Neuronal stem cell (in vitro differentiated cells): ENCODE measurements at places on chromosomes 3 and 15.

- no peaks in the 10 kb centered on the region for H3K27me3 ChIP-seq
- DNase-seq: no peak
- H3K27ac ChIP-seq: no peak overlapping the region
- no peaks in the 10 kb centered on the region for H3K36me3 ChIP-seq
- H3K4me1 ChIP-seq: peaks cover 3% of the 10 kb centered on the region
Observed at GRCh38 chr3:34948517-34948916, 690.8 kb upstream of the ARPP21 start.

GRCh38 chr3:65593780-65594752 lies 444.7 kb downstream of the MAGI1 start:
- H3K36me3 ChIP-seq: no peaks in the 10 kb centered on the region
- no peak overlapping the region for H3K27ac ChIP-seq
- H3K4me3 ChIP-seq: peak overlapping the region; percentile 57
- no peak for DNase-seq
- H3K27me3 ChIP-seq: no peaks in the 10 kb centered on the region

DNA sequence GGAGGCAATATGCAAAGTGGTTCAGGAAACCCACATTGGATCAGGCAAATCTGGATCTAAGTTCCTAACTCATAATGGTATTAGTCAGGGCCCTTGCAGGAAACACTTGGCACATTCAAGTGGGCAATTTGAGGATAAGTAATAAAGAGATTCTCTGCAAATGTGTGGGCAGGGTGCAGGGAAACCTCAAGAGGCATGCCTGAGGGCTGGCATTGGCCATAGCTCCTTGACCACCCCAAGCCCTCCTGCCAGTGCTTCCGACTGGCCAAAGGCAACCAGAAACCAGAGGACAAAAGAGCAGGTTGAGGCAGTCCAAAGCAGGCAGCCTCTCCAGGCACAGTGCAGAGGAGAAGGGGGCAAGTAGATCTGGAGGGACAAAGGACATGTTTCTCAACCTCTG lies 130.8 kb upstream of the SNTN start:
- DNase-seq: no peak
- H3K27ac ChIP-seq: no peak overlapping the region
- peaks cover 3% of the 10 kb centered on the region for H3K4me1 ChIP-seq
- no peaks in the 10 kb centered on the region for H3K27me3 ChIP-seq

GRCh38 chr3:20326541-20326940 lies 140.5 kb upstream of the SGO1 start:
- no peak overlapping the region for H3K27ac ChIP-seq
- H3K4me3 ChIP-seq: no peak overlapping the region
- no peaks in the 10 kb centered on the region for H3K27me3 ChIP-seq
- H3K36me3 ChIP-seq: no peaks in the 10 kb centered on the region
- no peak for DNase-seq

GRCh38 chr15:90818251-90819210 lies 49.9 kb upstream of the FURIN start:
- no peak overlapping the region for H3K4me3 ChIP-seq
- DNase-seq: no peak
- H3K27me3 ChIP-seq: no peaks in the 10 kb centered on the region
- H3K4me1 ChIP-seq: no peaks in the 10 kb centered on the region
- no peak overlapping the region for H3K27ac ChIP-seq
- peaks cover 13% of the 10 kb centered on the region for H3K36me3 ChIP-seq

DNA sequence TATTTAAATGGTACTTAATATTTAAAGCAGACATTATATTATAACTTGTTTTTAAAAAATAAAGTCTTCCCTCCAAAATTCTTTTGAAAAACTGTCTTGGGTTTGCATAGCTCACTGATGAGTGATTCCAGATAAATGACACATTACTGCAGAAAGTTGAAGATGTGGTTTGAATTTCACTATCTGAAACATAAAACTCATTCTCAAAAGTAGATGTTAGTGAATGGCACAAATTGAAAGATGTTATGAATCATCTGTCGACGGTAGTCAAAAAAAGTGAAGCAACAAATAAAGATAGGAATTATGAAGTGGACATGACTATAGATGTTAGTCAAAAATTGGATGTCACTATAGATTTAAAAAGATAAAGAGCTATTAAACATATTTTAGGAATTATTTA lies 280.5 kb downstream of the GAP43 start:
- no peaks in the 10 kb centered on the region for H3K27me3 ChIP-seq
- no peaks in the 10 kb centered on the region for H3K36me3 ChIP-seq
- no peak overlapping the region for H3K27ac ChIP-seq
- DNase-seq: no peak

GRCh38 chr3:127799476-127800222 lies 22.7 kb downstream of the MGLL start:
- H3K4me1 ChIP-seq: no peaks in the 10 kb centered on the region
- no peak overlapping the region for H3K4me3 ChIP-seq
- peaks cover 12% of the 10 kb centered on the region for H3K27me3 ChIP-seq
- H3K27ac ChIP-seq: no peak overlapping the region
- no peak for DNase-seq

DNA sequence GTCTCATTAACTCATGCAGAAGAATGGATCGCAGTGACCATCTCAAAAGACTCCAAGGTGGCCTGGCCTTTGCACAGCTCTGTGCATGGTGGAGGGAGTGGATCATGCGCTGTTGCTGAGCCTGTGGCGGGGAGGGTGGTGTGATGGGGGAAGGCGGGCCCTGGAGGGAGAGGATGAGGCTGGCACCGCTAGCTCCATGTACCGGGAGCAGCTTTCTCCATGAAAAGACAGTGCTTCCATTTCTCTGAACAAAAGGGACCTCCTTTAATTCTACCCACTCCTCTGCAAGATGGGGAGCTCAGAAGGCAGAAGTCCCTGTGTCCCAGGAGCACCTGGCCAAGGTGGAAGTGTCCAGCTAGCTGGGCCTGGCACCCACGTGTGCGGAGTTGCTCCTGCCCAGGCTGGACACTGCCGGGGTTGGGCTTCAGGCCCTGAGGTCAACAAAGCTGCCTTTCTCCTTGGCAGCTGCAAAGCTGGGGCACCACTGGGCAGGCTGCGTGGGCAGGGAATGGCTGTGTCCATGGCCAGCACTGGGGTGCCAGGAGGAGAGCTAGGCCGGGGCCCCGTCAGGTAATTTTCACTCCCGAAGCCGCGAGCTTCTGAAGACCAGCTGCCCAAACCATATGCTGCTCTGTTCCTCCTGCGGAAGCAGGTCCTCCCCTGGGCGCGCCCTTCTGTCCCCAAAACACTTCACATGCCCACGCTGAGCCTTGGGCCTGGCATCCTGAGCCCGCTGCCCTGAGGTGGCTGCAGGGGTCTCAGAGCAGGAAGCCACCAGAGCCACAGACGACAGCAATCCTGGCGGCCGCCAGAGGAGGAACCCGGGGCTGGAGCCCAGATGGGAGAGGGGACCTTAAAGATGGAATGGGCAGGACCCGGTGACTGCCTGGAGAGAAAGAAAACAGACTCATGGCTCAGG lies 6.4 kb downstream of the MAP6D1 start:
- no peak overlapping the region for H3K4me3 ChIP-seq
- H3K27ac ChIP-seq: no peak overlapping the region
- no peaks in the 10 kb centered on the region for H3K27me3 ChIP-seq
- peaks cover 5% of the 10 kb centered on the region for H3K4me1 ChIP-seq
- no peaks in the 10 kb centered on the region for H3K36me3 ChIP-seq

DNA sequence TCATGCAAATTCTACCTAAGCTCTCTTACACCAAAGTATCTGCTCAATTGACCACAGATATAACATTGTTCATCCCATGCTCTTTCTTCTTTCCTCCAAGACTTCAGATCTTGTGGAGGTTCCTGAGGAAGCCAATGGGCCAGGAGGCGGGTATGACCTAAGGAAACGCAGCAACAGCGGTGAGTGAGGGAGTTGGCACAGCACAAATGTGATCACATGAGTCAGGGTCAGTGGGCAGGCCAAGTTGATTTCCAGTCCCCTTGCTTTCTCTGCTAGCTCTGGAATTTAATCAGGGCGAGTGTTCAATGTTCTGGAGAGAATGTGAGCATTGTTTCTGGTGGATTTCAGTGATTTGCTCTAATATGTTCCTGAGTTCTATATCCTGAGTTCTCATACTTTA lies 112.7 kb downstream of the STAC start:
- H3K4me3 ChIP-seq: no peak overlapping the region
- no peak for DNase-seq
- H3K27me3 ChIP-seq: no peaks in the 10 kb centered on the region

- DNase-seq: no peak
- no peaks in the 10 kb centered on the region for H3K4me1 ChIP-seq
- H3K4me3 ChIP-seq: no peak overlapping the region
- H3K27ac ChIP-seq: no peak overlapping the region
Observed at GRCh38 chr3:107271787-107272387, 105.4 kb upstream of the CCDC54 start.

DNA sequence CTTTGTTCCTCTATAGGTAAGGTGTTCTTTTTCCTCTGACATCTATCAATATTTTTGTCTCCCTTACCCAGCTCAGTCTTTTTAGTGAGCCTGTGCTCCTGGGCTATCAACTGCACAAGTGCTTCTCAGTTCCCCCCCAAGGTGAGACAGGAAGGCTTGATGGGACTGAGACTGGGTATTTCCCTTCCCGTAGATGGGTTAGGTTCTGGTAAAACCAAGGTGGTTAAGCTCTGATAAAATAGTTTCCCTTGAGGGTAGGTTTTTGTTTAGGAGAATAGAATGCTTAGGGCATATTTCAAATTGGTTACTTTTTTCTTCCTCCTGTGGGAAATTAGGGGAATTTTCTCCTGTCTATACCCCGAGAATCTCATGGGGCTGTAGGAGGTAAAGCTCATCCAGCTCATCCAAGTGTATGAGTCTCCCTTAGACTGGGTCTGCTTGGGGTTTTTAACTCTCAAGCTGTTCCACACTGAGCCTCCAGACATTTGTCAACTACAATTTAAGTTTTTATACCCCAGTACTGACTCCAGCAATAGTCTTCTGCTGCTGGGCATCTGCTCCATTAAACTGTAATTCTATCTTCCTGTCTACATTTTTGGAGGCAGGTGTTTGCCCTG lies 44.9 kb downstream of the OXSR1 start:
- H3K4me3 ChIP-seq: no peak overlapping the region
- no peak for DNase-seq
- H3K36me3 ChIP-seq: peaks cover 21% of the 10 kb centered on the region
- H3K27me3 ChIP-seq: no peaks in the 10 kb centered on the region
- peaks cover 3% of the 10 kb centered on the region for H3K4me1 ChIP-seq

DNA sequence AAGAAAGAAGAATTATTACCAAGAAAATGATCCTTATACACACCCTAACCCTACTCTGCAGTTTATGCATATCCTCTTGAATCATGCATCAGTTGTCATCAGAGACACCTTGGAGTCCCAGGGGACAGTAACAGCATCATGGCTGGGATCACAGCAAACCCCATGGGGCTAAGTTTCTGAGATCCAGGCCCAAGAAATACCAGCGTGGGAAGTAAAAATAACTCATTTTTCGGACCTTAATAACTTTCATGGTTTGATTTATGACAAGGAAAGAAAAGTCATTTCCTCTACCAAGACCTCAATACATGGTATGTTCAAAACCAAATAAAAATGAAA lies 38.8 kb upstream of the B3GNT5 start:
- no peaks in the 10 kb centered on the region for H3K4me1 ChIP-seq
- no peaks in the 10 kb centered on the region for H3K27me3 ChIP-seq
- H3K36me3 ChIP-seq: no peaks in the 10 kb centered on the region
- no peak overlapping the region for H3K4me3 ChIP-seq
- no peak for DNase-seq
